Thoracic aorta endothelial cell (primary cell): ENCODE measurements at places on chromosomes 2 and 18. TPM values are rescaled to one million over a fixed set of nuclear protein-coding genes. Genes with fewer than 3 reads are reported as not detected.

The CPLX4 gene
- total RNA-seq: not detected in 2 replicates

The SLC14A1 gene
- total RNA-seq: not detected in 2 replicates

The MTERF4 gene
- 27.0 and 33.2 TPM in 2 replicates for total RNA-seq

The MALL gene
- 102 and 223 TPM in 2 replicates for total RNA-seq

The MYOM1 gene
- total RNA-seq: under 0.01 and 0.22 TPM in 2 replicates

The DYSF gene
- total RNA-seq: 122 and 135 TPM in 2 replicates

The HRH4 gene
- total RNA-seq: under 0.01 TPM in 1 of 2 replicates, not detected in the other

The MROH2A gene
- not detected in 2 replicates for total RNA-seq

The PROKR1 gene
- under 0.01 TPM in 1 of 2 replicates, not detected in the other for total RNA-seq

The INPP1 gene
- 22.5 and 31.0 TPM in 2 replicates for total RNA-seq

The C2orf15 gene
- total RNA-seq: 0.14 TPM in 1 of 2 replicates, not detected in the other

The C2orf78 gene
- not detected in 2 replicates for total RNA-seq

The CNRIP1 gene
- 67.6 and 77.0 TPM in 2 replicates for total RNA-seq

The PJVK gene
- 0.80 and 1.5 TPM in 2 replicates for total RNA-seq

The DPY30 gene
- 81.2 and 93.0 TPM in 2 replicates for total RNA-seq

The ALK gene
- total RNA-seq: not detected in 2 replicates

The NOL4 gene
- total RNA-seq: not detected in 2 replicates

The ORMDL1 gene
- 55.9 and 67.6 TPM in 2 replicates for total RNA-seq

The ZNF512 gene
- total RNA-seq: 61.0 and 66.8 TPM in 2 replicates

The SOX11 gene
- total RNA-seq: not detected in 2 replicates

The MPP4 gene
- 8.2 and 15.8 TPM in 2 replicates for total RNA-seq

The CD8B gene
- total RNA-seq: not detected in 2 replicates

The POU3F3 gene
- not detected in 2 replicates for total RNA-seq

The MLPH gene
- 0.27 TPM in 1 of 2 replicates, not detected in the other for total RNA-seq

The PKDCC gene
- total RNA-seq: 1.1 and 3.5 TPM in 2 replicates

The ELOA2 gene
- not detected in 2 replicates for total RNA-seq

The COL5A2 gene
- total RNA-seq: 81.4 and 156 TPM in 2 replicates

The KIF5C gene
- total RNA-seq: under 0.01 and 0.14 TPM in 2 replicates

The TUBB8B gene
- not detected in 2 replicates for total RNA-seq

The CFC1 gene
- not detected in 2 replicates for total RNA-seq

The GALNT5 gene
- total RNA-seq: under 0.01 TPM in 1 of 2 replicates, not detected in the other

The HOXD8 gene
- 9.3 TPM in 1 of 2 replicates, not detected in the other for total RNA-seq

The PSTPIP2 gene
- total RNA-seq: 4.7 and 12.9 TPM in 2 replicates

The TACR1 gene
- total RNA-seq: not detected in 2 replicates

The SUMO1 gene
- 132 and 146 TPM in 2 replicates for total RNA-seq

The MSH2 gene
- 45.5 and 47.0 TPM in 2 replicates for total RNA-seq

The HTR2B gene
- total RNA-seq: 0.07 and 1.9 TPM in 2 replicates

The RBM44 gene
- total RNA-seq: 0.66 and 2.0 TPM in 2 replicates

The ATP9B gene
- total RNA-seq: 28.1 and 28.6 TPM in 2 replicates

The FAM228A gene
- total RNA-seq: 0.14 TPM in 1 of 2 replicates, not detected in the other

The NDC80 gene
- 45.7 and 61.7 TPM in 2 replicates for total RNA-seq

The ASPRV1 gene
- total RNA-seq: 0.13 and 0.14 TPM in 2 replicates

The POMC gene
- total RNA-seq: 0.13 and 0.29 TPM in 2 replicates

The GCG gene
- total RNA-seq: not detected in 2 replicates

The LHCGR gene
- total RNA-seq: not detected in 2 replicates

The MOCOS gene
- total RNA-seq: 0.53 and 1.7 TPM in 2 replicates

The TGFA gene
- total RNA-seq: 0.22 and 0.66 TPM in 2 replicates

The COL4A3 gene
- total RNA-seq: 0.13 and 0.14 TPM in 2 replicates

The IL1RL1 gene
- total RNA-seq: 159 and 193 TPM in 2 replicates

The AKAIN1 gene
- not detected in 2 replicates for total RNA-seq

The EMILIN2 gene
- 4.9 and 5.2 TPM in 2 replicates for total RNA-seq

The SCN9A gene
- 1.1 and 2.1 TPM in 2 replicates for total RNA-seq

The ZNF396 gene
- total RNA-seq: 0.40 and 1.3 TPM in 2 replicates

The NGEF gene
- total RNA-seq: 0.50 and 1.5 TPM in 2 replicates

The IGFBP2 gene
- 19.9 and 68.2 TPM in 2 replicates for total RNA-seq

The ABCG8 gene
- total RNA-seq: not detected in 2 replicates

The LRRTM4 gene
- total RNA-seq: not detected in 2 replicates
